ENCODE measurements at places on chromosomes 7 and 10. TPM values are rescaled to one million over a fixed set of nuclear protein-coding genes. Genes with fewer than 3 reads are reported as not detected.

Gene MORN4
- 23.8 TPM for total RNA-seq

Gene EBLN1
- total RNA-seq = not detected

Gene GSTO2
- 7.6 TPM for total RNA-seq

Gene ERVW-1
- not detected for total RNA-seq

Gene STOX1
- total RNA-seq = 53.9 TPM

Gene LRWD1
- total RNA-seq = 31.8 TPM

Gene GPR15LG
- not detected for total RNA-seq

Gene CNPY1
- not detected for total RNA-seq

Gene AKR1C8
- not detected for total RNA-seq

DNA sequence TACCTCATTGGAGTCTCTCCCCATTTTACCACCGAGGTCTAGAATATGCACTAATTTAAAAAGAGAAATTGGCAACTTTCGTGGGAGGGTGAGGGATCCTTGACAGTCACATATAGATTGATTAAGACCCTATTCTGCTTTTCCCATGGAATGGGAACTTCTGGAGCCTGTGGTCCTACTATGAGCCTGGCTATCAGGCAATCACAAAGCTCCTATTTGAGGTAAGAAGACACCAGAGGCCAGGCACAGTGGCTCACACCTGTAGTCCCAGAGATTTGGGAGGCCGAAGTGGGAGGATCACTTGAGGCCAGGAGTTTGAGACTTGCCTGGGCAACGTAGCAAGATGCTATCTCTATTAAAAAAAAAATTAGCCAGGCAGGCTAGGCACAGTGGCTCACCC is 104.7 kb upstream of the CCNY start:
- DNase-seq = no peak

DNA sequence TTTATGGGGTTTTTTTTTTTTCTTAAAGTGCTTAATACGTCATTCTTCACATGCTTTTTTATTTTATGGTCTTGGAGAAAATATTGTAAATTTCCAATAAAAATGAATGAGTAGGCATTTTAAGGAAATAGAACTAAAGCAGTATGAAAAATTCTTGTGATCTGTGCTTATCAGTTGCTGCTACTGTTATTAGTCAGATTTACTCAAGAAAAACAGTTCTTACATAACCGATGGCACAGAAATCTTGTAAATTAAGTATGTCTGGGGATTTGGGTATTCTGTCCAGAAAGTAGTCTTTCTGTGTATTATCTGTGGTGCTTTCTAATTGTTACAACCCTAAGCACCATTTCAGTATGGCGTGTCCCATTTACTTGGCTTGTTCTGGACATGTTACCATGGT is 64.7 kb downstream of the LRGUK start:
- DNase-seq = no peak

DNA sequence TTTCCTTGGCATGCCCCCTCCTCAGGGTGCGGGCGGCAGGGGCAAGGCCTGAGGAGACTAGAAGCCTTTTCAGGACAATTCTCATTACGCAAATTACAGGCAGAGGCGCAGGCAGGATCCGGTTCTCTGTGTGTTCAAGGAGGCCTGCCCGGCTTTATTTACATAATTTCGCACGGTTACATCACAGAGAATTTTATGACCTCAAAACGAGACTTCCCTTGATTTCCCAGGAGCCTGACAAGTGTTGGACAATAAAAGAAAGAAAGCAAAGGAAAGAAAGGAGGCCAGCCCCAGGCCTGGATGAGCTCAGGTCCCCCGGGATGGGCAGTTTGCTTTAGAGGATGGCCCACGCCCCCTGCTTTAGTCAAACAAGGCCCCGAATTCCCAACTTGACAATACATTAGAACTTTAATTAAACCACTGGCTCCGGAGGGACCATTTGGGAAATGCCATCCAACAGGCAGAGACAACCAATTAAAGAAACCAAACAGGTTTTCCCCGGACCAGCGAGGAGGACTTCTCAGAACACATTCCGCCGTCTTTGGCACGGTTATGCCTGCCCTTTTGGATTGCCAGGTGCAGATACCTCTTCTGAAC is 2.9 kb downstream of the MNX1 start:
- peak; percentile 40 for DNase-seq

- DNase-seq = peak; percentile 17
Observed at GRCh38 chr10:58291538-58292174, 22.7 kb downstream of the CISD1 start.

- DNase-seq = no peak
Observed at GRCh38 chr10:60604342-60604741, 173.9 kb upstream of the CDK1 start.

DNA sequence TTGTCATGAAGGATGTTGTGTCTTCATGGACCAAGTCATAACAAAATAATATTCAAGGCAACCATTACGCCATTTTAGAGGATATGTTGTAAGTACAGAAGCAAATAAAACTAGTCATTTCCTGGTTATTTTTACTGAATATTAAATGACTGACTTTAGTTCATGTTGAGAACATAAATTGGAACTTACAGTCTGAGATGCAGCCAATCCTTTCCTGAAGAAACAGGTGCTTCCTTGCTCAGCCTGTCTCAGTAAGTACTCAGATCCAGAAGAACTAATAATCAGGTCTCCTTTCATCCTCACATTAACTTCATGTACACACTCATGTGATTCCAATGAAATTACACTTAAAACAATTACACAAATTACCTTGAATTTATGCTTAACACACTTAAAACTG is 12.3 kb downstream of the SEMA3A start:
- no peak for DNase-seq

DNA sequence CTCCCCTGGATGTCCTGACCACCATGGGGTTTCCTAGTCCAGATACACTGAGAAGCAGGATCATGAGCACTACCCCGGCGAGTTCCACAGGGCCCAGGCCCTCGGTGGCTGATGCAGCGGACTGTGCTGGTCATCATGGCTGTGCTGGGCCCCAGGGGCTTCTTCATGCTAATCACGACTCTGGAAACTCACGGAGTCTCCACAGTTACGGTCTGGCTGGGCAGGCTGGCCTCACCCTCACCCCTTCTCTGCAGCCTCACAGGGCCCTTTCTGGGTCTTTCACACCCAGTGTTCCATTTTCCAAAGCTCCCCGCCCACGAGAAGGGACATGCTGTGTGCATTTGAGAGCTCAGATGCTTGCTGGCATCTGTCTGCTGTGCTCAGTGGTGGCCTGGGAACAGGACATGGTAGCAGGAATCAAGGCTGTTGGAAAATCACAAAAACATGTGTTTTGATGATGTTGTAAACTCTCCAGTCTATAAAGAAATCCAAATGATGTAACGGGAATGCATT is 119.0 kb downstream of the PTPN20 start:
- DNase-seq = no peak

GRCh38 chr7:116041615-116042014 is 11.1 kb upstream of the TFEC start:
- no peak for DNase-seq

DNA sequence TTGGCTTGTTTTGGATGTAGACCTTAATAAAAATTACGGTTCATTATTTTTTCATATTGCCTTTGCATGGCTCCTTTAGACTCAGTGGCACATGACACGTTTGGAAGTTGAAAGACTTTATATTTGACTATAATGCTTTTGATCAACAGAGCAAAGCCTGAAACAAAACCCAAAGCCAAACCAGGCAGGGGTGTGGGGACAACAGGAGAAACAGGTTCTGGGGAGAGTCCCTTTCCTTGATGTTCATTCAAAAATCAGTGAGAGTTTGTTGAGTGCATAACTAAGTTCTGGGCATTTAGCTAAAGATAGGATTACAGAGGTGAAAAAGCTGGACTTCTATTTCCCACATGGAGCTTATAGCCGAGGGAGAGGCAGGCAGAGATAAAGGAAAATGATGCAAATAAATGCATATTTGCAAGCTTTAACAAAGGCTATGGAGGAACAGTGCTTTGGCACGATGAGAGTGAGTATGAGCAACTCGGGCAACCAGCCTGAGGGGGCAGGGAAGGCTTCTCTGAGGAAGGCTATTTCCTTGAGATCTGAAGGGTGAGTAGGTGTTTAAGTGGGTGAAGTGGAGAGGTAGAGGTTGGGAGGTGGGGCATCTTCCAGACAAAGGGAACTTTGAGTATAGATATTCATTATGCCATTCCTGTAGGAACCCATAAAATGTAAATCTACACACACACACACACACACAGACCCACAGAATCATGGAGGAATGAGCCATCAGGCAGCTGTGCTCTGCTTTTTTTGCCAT is 34.5 kb upstream of the PDZD8 start:
- DNase-seq = no peak

DNA sequence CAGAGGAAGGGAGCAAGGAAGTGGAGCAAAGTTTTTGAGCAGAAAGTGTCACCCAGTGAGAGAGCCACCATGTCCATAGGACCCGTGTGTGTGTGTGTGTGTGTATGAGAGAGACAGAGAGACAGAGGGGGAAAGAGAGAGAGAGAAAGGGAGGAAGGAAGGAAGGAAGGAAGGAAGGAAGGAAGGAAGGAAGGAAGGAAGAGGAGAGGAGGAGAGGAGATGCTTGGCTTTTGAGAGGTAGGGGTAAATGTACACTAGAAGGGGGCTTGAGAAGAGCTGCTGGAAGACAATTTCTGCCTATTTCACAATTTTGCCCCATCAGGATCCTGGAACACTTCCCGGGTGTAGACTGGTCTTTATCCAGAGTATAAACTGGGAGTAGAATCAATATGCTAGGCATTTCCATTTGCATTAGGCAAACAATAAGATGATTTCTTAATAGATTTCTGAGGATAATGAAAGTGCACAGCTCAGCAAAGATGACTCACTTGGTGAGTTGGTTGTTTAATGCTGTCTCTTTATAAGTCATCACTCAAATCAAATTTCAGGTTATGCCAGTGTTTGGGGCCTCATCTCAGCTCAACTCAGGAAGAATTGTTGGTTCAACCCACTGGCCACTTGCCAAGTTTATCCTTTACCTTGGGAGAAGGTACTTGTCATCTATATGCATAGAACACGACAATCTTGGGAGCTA is 70.0 kb upstream of the FAM13C start:
- DNase-seq = no peak

DNA sequence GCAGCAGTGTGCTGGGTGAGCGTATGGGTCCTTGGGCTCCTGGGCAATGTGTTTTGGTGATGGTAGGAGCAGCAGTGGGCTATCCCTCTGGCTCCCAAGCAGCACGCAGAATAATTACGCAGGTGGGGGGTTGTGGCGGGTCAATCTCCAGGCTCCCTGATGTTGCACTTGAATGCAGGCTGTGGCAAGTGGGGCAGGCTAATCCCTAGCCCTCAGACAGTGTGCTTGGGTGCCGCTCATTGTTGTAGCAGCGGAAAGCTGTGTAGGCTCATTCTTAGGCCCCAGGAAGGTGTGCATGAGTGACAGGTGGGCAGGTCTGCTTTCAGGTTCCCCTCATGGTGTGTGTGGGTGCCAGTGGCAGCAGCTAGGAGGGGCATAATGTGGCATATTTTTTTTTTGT is 44.1 kb downstream of the LOXL4 start:
- no peak for DNase-seq

GRCh38 chr7:117014673-117015133 is 61.4 kb downstream of the ST7 start:
- DNase-seq = peak; percentile 11

DNA sequence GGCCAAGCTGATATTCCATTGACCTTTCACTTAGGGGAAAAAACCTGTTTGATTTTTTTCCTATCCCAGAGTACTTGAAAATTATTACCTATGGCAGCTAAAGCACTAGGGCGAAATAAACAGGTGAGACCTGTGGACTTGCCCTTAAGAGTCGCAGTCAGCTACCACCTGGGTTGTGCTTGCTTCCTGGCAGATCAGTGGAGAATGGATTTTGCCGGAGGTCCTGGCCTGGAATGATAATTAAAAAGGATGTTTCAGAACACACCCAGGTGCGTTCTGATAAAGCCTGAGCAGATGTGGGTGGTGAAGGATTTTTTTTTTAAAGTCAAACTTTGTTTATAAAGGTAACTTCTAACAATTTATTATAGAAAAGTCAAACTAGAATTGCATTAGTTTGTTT is 59.1 kb downstream of the AUTS2 start:
- no peak for DNase-seq

DNA sequence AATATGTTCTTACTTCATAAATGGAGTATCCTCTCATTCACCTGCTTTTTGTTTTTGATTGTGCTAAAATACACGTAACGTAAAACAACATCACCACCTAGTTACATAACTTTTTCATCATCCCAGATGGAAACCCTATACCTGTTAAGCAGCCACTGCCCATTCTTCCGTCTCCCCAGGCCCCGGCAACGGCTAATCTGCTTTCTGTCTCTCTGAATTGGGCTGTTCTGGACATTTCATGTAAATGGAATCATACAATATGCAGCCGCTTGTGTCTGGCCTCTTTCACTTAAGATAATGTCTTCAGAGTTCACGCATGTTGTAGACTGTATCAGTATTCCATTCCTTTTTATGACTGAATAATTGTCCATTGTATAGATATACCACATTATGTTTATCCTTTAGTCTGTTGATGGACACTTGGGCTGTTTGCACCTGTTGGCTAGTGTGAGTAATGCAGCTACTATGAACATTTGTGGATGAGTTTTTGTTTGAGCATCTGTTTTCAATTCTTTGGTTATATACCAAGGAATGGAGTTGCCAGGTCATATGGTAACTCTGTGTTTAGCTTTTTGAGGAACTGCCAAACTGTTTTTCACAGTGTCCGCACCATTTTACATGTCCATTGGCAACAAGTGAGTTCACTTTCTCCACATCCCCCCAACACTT is 14.1 kb upstream of the SUN1 start:
- no peak for DNase-seq

GRCh38 chr10:125838802-125839575 is 15.6 kb downstream of the BCCIP start:
- no peak for DNase-seq

DNA sequence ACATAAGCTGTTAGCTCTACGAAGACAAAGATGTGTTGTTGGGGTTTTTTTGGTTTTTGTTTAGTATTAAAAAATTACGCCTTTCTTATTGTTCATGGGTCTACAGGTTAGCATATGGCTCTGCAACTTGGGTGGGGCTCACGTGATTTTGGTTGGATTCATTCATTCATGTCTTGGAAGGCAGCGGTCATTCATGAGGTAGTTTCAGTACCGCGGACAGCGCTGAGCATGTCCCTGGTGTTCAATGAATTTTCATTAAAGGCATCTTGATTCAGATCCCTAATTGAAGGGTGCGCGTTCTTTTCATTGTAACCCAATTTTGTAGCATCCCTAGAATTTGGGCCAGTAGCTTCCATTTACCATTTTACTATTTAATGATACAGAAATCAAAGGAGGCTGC is 42.9 kb upstream of the TCERG1L start:
- DNase-seq = peak; percentile 86

- DNase-seq = peak; percentile 40
Observed at GRCh38 chr7:157016352-157017041, 6.0 kb upstream of the MNX1 start.

DNA sequence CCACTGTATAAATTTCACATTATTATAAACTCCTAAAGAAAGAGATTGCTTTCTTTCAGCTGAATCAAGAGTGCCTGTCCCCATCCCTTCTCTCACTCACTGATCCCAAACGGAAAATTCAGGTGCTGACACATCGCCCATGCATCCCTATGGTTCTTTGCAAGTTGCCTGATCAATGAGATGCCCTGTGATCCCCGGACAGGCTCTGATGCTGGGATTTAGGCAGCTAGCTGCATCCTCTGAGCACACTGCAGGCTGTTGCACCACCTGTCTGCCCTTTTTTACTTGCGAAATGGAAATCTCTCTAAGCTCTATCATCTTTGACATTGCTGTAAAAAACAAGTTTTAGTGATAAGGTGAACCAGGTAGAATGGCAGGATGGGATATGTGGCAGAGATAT is 456.5 kb downstream of the GATA3 start:
- DNase-seq = peak; percentile 18

- peak; percentile 18 for DNase-seq
Observed at GRCh38 chr7:105298439-105298894, 90.3 kb downstream of the SRPK2 start.

Data from neural progenitor cell (in vitro differentiated cells).